ENCODE measurements at places on chromosomes 4 and X.

DNA sequence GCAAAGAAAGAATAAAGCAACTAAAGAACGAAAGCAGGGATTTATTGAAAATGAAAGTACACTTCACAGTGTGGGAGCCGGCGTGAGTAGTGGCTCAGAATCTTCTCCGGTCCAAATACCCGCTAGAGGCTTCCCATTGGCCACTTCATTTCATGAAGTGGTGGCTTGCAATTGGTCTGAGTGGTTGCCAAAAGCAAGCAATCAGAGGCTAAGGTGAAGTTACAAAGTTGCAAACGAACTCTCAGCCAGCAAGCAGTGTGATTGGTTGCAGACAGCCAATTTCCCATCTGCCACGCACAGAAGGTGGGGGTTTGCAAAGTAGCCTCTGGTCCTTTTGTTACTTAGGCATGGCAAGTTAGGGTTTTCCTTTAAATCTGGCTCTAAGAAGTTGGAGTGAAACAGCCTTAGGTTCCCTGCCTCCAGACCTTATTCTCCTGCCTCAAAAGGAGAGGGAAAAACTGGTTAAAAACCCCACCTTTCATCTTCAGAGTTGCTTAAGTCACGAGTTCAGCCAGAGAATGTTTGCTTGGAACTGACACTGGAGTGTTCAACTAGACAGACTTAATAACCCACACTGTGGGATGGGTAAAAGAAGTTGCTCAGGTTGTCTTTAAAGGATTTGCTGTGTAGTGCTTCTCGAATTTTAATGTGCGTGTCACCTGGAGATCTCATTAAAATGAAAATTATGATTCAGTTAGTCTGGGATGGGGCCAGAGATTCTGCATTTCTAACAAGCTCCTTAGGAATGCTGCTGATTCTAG, 6.9 kb upstream of the CLOCK start:
- peak; percentile 53 for DNase-seq

GRCh38 chr4:150010525-150011126, 67.6 kb upstream of the DCLK2 start:
- peak; percentile 74 for DNase-seq

DNA sequence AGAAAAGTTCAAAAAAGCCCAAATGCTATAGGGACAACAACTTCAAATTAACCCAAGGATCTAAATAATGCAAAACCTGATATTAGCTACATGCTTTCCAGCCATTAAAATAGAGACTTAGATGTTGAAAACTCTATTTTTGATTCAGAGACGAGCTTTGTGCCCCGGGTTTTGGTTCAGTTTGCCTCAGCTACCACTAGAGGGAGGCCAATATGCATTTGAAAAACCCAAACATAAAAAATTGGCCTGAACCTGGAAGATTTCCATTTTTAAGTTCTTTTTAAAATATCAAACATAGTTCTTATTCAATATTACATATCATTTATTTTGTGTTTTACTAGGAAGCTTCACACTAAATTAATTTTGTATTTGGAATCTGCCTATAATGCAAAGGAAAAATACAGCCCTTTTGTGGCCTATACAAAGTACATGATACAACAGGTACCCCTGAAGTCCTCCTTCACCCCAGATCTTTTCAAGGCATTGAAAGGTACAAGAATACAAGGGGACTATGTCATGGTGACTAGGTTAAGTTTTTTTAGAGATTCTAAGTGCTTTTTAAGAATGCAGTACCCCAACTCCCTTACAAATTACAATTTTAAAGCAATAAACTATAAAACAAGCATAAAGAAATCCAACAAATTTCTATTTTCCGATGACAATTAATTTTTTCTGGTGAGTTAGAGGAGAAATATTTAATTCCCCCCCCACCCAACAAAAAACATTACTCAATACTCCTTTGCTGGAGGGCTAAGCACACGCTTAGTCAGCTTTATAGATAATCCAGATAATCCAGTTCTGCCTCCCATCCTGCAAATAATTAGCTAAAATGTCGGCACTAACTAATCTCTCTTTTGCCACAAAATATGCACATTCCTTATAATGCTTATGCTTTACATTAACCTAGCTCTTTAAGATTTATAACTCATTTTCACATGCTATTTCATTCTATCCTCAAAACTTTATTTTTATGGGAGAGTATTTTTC, 97.7 kb upstream of the PTPN13 start:
- peak; percentile 69 for DNase-seq

DNA sequence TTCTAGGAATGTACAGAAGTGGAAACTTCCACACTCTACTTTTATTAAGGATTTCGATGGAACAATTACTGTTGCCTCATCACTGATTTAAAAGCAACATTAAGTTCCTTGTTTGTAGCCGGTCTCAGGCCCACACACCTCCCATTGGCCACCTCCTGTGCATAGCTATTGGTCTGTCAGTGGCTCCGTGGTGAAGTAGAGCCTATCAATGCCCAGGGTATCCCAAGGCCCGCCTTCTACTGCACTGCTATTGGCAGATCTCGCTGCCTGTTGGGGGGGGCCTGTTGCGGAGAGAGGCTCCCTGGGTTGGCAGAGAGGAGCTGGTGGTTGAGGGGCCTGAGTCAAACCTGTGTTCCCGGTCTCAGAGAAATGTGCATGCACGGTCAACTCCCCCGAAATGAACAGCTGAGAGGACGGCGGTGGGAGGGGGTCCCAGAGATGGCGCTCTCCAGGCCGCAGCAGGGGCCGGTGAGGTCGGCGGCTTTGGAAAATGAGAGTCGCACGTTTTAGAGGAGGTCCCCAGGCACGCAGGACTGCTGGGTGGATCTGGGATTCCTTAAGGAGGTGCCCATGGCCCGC, 4.9 kb upstream of the ARAF start:
- DNase-seq, result peak; percentile 93

- no peak for DNase-seq
Observed at GRCh38 chrX:79182616-79183015, 38.1 kb downstream of the GPR174 start.

- DNase-seq, result no peak
Observed at GRCh38 chr4:74364256-74364651, 691 bp upstream of the EREG start.

DNA sequence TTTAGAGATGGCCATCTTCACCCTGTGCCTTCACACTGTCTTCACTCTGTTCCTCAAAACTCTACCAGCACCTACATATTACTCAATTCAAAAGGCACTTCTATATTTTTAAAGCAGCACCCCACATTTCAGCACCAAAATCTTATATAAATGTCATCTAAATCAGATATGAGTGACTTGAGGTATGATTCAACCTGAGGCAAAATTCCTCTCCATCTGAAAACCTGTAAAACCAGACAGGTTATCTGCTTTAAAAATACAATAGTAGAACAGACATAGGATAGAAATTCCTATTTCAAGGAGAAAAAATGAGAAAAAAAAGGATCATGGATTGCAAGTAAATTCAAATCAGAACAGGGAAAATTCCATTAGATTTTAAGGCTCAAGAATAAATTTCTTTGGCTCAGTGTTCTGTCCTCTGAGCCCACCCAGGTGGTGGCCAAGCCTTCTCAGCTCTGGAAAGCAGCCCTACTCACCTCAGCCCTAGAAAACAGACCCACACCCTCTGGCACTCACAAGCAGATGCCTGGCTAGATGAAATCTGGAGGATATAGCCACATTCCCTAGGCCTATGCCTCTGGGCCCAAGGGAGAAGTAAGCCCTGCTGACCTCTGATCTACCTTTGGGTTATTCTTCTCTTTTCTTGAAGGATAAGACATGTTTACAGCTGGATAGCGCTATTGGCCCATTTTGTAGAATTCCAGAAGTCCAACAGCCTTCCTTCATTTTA, 240.4 kb upstream of the ZCCHC13 start:
- DNase-seq, result no peak

GRCh38 chr4:67555447-67555846, 3.1 kb upstream of the STAP1 start:
- no peak for DNase-seq

GRCh38 chr4:44662623-44663005, 11.2 kb upstream of the YIPF7 start:
- no peak for DNase-seq

- DNase-seq, result no peak
Observed at GRCh38 chr4:90001023-90001422, 106.4 kb downstream of the MMRN1 start.

DNA sequence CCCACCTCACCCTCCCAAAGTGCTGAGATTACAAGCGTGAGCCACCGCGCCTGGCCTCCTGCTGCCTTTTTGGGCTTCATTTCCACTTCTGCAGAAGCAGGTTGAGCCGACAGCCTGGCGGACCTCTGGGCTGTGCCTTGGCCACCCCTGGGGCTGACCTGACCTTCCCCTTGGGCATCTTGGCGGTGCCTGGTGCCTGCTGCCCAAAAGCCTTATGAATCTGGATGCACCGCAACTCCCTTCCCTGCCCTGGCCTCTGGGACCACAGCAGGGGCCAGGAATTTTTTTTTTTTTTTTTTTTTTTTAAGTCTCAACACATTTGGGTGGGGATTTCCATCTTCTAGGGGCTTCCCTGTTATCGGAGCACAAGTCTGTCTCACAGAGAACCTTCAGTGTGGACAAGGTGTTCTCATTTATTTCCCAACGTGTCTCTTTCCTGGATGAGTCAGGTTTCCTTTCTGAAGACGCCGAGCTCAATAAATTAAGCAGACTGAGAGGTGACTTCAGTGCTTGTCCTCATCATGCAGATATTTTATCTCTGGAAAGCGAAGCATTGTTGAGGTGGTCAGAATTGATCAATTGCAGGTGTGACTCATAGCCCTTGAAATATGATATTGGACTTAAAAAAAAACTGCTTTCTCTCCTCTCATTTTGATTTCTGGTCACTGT, 79.7 kb downstream of the SHROOM2 start:
- DNase-seq, result no peak

- DNase-seq, result no peak
Observed at GRCh38 chr4:142550965-142551364, 295.1 kb downstream of the INPP4B start.

- no peak for DNase-seq
Observed at GRCh38 chrX:78517124-78517523, 142.0 kb downstream of the RTL3 start.

DNA sequence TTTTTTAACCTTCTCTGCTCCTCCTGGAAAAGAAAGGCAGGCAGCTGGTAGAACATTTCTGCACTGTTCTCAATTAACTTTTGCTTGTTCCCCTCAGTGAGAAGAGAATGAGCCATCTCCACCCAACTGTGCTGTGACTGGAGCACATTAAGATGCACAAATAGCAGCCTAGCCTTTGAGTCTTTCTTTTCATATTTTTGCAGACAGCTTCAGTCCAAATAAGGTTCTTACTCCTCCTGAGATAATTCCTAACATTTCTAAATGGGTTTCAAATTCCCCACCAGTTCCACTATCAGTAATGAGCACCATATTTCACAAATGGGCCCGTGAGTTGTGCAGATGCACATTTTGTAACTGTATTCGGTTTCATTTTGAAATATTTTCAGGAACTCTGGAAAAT, 118.6 kb downstream of the SPCS3 start:
- peak; percentile 87 for DNase-seq

GRCh38 chrX:66410806-66411205, 228.1 kb downstream of the EDA2R start:
- DNase-seq, result no peak

DNA sequence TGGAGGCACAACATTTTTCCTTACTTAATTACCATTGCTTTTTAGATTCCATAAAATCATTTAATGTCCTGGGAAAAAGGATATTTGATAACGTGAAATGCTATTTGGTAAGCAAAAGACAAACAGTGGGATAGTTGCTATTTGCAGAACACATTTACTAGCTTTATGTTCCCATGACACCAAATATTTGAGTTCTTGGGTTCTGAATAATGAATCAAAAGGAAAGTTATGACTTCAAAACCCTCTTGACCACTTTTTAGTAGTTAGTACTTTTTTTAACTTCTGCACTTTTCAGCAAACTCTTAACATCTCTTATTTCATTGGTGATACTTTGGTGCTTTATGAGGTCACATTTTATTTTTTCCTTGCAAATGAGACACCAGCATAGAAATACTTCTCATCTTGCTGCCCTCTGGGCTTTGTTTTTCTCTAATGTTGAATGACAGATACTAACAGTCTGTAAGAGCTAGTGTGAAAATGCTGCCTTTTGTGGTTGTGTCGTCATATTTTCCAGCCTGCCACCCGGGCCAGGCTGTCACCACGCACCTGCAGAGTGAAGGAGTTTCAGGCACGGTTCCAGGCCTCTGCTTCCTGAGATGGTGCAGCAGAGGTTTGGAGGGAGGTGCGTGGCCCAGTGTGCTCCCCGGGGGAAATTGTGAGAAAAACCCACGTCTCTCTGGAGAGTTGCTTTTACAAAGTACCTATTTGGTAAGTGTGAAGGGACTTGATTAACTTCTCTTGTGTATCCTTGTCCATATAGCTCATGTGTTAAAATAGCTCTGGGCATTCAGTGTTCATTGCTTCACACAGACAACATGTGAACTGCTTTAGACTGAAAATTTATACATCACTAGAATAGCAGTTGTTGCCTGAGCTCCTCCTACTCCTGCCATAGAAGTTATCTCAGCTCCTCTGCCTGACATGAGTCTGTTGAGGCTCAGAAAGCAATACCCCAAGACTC, 34.7 kb downstream of the MSL3 start:
- DNase-seq, result no peak

DNA sequence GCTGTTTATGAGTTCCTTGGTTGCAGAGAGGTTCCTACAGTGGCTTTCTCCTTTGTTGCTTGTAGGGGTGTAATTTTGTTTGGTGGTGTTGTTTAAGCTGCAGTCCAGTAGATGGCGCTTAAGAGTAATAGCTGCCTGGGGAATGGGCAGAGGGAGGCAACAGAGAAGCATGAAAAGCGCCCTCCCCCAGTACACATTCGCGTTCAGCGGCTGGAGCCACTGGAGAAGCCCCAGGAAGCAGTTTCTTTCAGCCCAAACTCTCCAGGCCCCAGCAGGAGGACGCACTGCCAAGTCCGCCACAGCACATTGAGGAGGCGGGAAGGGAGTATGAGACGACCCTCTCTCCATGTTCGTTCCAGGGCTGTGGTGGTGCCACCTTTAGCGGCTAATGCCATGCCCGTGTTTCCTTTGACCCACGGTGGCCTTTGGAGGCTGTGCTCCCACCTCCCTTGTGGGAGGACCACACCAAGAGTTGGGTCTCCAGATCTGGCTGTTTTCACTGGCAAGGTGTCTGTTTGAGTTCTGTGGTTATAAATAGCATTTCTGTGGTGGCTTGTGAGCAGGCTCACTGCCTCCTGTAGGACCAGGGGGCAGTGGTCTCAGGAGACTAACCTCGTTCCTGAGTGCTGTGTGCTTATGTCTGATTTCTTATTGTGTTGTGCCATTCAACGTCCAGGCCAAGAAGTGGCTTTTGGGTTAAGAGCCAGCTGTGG, 252.3 kb downstream of the ARHGAP10 start:
- peak; percentile 66 for DNase-seq

- DNase-seq, result no peak
Observed at GRCh38 chr4:14883661-14884060, 118.6 kb upstream of the CPEB2 start.

DNA sequence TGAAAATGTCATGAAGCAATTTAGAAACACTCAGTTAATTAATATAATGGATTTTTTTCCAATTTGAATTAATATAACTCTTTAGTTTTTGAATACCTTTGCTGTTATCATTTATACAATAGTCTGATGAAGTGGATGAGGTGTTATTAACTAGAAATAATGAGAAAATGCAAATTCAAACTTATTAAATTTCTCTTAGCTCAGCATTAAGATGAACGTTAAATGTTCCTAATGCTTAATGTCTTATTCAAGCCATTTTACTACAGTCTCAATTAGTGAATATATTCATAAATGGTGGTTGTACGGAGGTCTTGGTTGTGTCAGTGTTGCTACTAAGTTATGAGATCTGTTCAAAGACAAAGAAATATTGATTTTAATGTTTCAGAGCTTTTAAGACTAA, 186.3 kb downstream of the DTHD1 start:
- DNase-seq, result no peak

- no peak for DNase-seq
Observed at GRCh38 chr4:19905024-19905423, 346.7 kb upstream of the SLIT2 start.

Data from fibroblast of skin of scalp (primary cell).